ENCODE measurements at places on chromosomes 2 and 18. TPM values are rescaled to one million over a fixed set of nuclear protein-coding genes. Genes with fewer than 3 reads are reported as not detected.

DNA sequence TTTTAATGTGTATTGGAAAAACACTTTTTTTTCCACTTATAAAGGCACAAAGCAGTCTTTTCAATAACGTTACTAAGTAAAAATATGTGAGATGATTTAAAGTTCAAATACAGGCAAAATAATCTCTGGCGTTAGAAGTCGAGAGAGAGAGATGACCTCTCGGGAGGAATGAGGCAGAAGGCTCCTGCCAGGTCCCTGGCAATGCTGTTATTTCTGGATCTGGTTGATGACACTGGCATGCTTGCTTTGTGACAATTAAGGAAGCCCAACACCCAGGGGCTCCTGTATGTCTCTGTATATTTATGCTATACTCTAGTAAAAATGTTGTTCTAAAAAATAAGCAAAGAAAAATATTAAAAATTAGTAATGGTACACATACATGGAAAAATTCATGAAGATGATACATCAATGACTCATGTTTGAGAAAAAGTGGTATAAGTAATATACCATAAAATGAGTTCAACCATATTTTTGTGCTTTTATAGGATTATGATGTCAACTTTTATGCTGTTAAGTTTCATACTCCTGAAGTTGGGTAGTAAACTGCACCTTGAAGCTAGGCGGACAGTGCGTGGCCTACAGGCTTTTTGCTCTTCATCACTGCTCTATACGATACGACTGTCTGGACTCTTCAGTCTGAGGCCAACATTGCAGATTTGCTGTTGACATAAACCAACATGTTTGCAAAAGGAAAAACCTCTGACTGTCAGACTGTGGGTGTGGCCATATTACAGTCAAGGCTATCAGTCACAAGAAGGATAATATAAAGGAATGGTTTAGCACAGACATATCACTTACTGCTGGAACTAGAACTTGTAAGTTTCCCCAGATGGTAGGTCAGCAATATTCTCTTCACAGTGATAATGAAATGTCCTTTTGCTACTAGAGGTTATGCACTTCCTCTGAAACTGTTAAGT lies 19.8 kb downstream of the VPS4B start:
- no peak for DNase-seq

GRCh38 chr2:48424866-48425265 lies 105.1 kb upstream of the STON1 start:
- DNase-seq: no peak

DNA sequence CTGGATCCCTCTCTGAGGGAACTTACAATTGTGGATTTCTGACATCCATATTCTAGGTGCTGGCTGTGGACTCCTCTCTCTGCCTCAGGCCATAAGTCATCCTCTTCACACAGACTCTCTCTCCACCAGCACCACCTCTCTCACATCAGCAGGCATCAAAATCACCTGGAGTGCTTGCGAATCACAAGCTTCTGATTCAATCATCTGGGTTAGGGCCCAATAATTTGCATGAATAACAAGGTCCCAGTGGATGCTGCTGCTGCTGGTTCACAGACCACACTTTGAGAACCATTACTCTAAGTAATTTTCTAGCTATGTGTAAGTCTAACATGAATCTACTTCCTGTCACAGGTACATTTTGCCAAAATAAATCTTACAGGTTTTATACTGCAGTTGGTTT lies 214.9 kb downstream of the DSEL start:
- DNase-seq: no peak

DNA sequence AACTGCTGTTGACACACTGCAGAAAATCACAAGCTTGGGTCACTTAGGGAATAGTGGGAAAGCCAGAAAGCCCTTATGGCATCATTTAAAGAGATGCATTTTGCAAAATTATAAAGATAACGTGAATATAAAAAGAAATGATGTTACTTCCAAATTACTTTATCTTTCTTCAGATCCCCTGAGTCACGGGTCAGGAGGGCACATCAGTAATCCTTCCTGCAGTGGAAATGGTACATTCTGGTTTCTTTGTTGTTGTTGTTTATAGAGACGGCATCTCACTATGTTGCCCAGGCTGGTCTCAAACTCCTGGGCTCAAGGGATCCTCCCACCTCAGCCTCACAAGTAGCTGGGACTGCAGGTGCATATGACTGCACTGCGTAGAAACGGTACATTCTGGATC lies 9.8 kb upstream of the EPG5 start:
- no peak for DNase-seq

FAM124B gene
- 2.1 TPM for total RNA-seq

DNA sequence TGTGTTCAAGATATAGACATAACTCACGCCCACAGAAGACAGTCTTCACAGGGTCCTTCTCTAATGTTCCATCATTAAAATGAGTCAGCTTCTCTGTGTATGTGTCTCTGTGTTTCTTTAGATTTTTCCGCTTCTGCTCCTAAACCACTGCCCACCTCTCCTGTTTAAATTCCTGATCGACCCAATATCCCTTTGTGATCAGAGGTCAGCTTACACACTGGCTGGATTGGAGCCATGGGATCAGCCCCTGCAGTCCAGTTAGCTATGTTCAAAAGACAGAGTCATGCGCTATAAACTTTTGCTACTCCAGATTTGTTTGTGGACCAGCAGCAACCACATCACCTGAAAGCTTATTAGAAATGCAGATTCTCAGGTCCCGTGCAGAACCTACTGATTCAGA lies 229.2 kb downstream of the C1D start:
- DNase-seq: no peak

CPLX4 gene
- not detected for total RNA-seq

TBR1 gene
- total RNA-seq: not detected

FAM210A gene
- 22.4 TPM for total RNA-seq

UPP2 gene
- total RNA-seq: not detected

- no peak for DNase-seq
These were observed 53.8 kb upstream of the TUBA3E start for GRCh38 chr2:130251873-130252620.

- no peak for DNase-seq
These were observed 520.1 kb downstream of the BCL11A start for GRCh38 chr2:60033325-60033724.

- peak; percentile 74 for DNase-seq
These were observed 45.5 kb downstream of the CDC42EP3 start for GRCh38 chr2:37625796-37626571.

SLC9A2 gene
- not detected for total RNA-seq

DNA sequence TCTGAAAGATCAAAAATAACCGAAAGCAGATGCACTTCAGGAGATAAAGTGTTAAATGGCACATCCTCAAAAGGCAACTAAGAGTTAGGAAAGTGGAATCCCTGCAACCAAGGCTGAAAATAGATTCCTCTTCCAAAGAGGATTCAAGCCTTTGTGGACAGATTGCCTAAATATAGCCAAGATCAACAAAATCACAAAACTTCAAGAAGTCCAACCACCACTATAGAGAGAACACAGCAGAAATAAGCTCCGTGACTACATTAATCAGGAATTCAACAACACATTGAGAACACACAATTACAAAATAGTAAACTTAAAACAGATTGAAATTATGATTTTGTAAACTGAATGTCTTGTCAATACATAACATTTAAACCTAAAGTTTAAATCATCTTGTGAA lies 165.7 kb downstream of the LNPK start:
- no peak for DNase-seq

DNA sequence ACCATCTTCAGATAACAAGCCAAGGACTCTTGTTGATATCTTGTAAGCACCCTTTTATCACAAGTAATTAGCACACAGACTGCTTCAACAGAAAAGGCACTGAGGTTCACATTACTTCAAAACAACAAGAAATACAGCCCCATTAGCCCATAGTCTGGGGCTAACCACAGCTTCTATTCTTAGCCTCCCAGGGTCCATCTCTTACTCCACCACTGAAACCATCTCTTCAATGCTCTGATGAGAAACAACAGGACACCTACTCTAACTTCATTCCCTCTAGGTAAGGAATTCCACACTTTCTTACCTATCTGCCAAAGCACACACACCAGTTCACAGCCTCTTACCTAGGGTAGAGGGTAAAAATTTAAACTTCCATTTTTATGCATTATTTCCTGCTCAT lies 26.4 kb upstream of the CYTIP start:
- no peak for DNase-seq

GRCh38 chr2:218523651-218524050 lies 44.5 kb downstream of the USP37 start:
- no peak for DNase-seq

- no peak for DNase-seq
These were observed 27.3 kb downstream of the KIF3C start for GRCh38 chr2:25955036-25955435.

GRCh38 chr2:138395565-138396306 lies 105.8 kb upstream of the SPOPL start:
- no peak for DNase-seq

GRCh38 chr2:72361521-72361920 lies 213.9 kb upstream of the CYP26B1 start:
- no peak for DNase-seq

DNA sequence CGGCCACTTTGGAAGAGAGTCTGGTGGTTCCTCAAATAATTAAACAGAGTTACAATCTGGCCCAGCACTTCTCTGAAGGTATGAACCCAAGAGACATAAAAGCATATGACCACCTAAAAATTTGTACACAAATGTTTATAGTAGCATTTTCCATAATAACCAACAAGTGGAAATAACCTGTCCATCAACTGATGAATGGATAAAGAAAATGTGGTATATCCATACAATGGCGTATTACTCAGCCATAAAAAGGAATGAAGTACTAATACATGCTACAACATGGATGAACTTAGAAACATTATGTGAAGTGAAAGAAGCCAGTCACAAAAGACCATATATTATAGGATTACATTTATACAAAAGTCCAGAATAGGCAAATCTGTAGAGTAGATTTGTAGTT lies 76.0 kb upstream of the RGPD5 start:
- DNase-seq: no peak

DNA sequence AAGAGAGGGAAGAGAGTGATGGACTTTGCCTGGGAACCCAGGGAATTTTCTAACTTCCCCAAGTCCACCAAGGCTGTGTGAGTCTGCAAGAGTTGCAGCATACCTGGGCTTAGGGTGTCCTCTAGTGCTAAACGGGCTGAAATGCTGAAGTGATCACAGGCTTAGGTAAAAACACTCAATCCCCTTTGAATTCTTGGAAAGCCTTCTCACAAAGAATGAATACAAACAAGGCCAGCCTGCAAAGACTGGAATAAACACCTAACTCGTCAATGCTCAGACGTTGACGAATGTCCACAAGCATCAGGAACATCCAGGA lies 30.0 kb upstream of the BMP10 start:
- no peak for DNase-seq

DNA sequence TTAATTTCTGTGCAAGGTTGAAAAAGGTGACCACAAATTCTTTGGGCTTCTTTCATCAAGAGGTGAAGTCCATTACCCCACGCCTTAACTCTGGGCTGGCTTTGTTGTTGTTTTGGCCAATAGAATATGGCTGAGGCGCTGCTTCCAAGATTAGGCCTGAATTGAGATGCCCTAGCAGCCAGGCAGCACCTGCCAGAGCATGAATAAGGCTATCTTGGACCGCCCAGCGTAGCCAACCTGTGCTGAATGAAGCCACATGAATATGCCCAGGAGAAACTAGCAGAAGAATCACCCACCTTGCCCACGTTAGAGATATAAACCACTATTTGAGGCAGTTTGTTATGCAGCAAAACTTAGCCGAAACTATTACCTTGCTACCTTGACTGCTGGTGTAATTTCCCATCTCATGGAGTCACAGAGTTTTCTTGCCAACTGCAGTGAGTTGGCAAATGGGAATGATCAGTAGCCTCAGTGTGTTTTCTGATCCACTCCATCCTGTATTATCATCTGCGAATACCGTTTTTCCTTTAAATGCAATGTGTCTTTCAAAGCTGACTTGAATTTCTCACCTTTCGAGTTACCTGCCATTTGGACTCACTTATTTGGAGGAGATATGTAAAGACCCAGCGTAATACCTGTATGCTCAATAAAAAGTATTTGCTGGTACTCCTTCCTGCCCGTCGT lies 679 bp downstream of the TSGA10 start:
- DNase-seq: no peak

GRCh38 chr2:123103902-123104301 lies 921.2 kb upstream of the CNTNAP5 start:
- no peak for DNase-seq

PTRHD1 gene
- 25.4 TPM for total RNA-seq

DNA sequence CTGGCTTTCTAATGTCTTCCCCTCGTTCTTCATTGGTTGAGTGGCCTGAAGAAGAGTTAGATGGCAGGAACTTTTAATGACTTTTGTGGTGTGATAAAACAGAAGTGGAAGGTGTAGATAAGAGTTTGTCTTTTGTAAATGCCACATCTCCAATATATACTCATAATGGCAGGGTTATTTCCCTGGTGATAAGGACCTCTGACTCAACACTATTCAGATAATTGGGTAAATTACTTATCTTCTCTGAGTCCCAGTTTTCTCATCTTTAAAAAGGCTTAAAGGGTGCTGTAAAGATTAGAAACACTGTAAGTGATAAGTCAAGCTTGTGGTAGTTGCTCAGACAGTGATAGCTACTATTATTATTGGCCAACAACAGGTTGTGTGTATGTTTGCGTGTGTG lies 9.5 kb downstream of the KLHL14 start:
- no peak for DNase-seq

DNA sequence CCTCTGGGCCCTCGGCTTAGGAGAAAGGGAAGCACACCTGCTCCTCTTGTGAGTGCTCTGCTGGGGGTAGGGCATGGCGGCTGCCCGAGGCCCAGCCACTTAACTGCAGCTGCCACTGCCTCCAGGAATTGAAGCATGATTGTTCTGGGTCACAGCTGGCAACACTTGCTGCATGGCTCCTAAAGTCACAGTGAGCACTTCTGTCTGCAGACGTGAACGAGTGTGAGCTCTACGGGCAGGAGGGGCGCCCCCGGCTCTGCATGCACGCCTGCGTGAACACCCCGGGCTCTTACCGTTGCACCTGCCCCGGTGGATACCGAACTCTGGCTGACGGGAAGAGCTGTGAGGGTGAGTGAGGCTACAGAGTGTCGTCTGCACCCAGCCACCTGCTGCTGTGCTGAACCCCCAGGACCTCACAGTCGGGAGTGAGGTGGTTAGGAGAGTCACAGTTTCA lies 44.4 kb downstream of the FBLN7 start:
- peak; percentile 40 for DNase-seq

GRCh38 chr18:57547260-57547659 lies 39.2 kb downstream of the FECH start:
- no peak for DNase-seq

- DNase-seq: no peak
These were observed 111.6 kb downstream of the TACR1 start for GRCh38 chr2:75087736-75088135.

DNA sequence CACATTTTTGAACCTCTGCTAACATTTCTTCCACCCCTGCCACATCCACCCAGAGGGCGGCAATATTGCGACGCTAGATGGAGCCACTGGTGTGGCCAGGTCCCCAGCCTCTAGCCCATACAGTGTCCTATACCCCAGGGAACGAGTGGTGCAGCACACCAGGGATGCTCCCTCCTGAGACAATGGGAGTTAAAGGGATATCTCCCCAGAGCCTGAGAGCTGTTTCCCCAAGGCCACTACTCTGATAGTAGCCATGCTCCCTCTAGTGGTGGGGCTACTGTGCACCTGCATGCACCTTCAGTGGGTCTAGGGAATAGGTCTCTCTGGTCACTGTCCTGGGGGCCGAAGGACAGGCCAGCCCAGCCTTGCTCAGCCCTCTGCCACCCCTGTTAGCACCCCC lies 336.4 kb upstream of the FSHR start:
- DNase-seq: no peak
